ENCODE measurements at places on chromosomes 1 and 21.
A peak's percentile ranks its signal among the peaks of the same experiment; 100 is the strongest.

GRCh38 chr1:1063945-1064831, 9.9 kb downstream of the RNF223 start:
- DNase-seq: peak; percentile 86

DNA sequence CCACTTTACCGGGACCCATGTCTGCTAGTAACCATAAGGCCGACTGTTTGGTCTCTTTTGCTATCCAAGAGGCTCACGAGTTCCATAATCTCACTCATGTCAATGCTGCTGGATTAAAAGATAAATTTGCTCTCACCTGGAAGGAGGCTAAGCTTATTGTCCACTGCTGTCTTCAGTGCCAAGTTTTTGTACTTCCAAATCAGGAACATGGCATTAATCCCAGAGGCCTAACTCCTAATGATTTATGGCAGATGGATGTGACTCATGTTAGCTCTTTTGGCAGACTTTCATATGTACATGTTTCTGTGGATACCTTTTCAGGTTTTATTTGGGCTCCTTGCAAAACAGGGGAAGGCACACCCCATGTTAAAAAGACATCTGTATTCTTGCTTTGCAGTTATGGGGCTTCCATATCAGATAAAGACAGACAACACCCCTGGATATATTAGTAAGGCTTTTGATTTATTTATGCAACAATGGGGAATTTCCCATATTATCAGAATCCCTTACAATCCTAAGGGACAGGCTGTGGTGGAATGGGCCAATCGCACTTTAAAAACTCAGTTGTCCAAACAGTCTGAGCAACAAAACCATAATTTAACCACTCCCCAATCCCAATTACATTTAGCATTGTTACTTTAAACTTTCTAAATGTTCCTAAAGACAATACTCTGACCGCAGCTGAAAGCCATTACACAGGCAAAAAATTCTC, 162.7 kb downstream of the IER5 start:
- DNase-seq: no peak

DNA sequence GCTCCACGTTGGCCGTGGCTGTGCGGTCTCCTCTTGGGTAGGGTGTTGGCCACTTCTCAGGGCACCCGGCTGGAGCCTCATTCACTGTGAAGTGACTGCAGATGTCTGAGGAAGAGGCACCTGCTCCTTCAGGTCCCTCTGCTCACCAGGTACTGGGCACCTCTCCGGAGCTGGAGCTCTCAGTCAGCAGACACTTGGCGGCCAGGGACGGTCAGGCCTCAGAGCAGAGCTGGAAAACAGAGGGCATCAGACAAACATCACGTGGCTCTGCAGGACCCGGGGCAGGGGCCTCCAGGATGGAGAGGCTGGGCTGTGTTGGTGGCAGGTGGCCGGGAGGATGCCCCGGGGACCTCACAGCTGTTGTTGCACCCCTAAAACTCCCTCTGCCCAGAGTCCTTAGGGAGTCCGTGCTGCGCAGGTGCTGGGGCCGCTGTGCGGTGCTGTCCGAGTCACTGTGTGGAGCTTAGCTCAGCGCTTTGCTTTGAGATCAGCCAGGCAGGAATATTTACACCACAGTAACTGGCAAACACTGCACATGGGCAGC, 59.7 kb downstream of the SLX9 start:
- no peak for DNase-seq

- DNase-seq: no peak
These were observed 294.0 kb upstream of the PTBP2 start for GRCh38 chr1:96427616-96428015.

- no peak for DNase-seq
These were observed 4.7 kb upstream of the C1orf52 start for GRCh38 chr1:85264150-85264549.

GRCh38 chr21:32719085-32719484, 8.7 kb downstream of the SYNJ1 start:
- no peak for DNase-seq

- peak; percentile 67 for DNase-seq
These were observed 55.8 kb upstream of the SELENON start for GRCh38 chr1:25744140-25744581.

GRCh38 chr1:198904321-198904720, 265.5 kb downstream of the PTPRC start:
- DNase-seq: no peak

Data from iPS-NIHi11 (cell line).